Sigmoid colon (tissue), 7 donors: ENCODE measurements at places on chromosomes 12 and 14. TPM values are rescaled to one million over a fixed set of nuclear protein-coding genes. Genes with fewer than 3 reads are reported as not detected.

DNA sequence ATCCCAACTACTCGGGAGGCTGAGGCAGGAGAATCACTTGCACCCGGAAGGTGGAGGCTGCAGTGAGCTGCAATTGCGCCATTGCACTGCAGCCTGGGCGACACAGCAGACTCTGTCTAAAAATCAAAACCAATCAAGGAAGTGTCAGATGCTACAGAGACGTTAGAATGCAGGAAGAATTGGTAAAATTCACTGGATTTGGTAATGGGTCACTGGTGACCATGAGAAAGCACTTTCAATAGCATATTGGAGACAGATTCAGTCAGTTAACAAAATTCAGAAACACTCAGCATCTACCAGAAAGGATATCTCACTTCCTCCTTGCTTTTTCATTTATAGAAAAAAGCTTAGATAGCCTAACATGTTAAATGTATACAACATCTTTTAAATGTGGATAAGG is 17.5 kb downstream of the BIN2 start:
- H3K4me3 ChIP-seq = no peak overlapping the region
- no peak for DNase-seq
- no peaks in the 10 kb centered on the region for H3K36me3 ChIP-seq
- no peak overlapping the region for H3K27ac ChIP-seq

GRCh38 chr14:100290607-100291304 is 15.5 kb downstream of the SLC25A29 start:
- no peaks in the 10 kb centered on the region for H3K27me3 ChIP-seq
- H3K27ac ChIP-seq = no peak overlapping the region
- H3K4me1 ChIP-seq = peaks cover under 1% of the 10 kb centered on the region
- DNase-seq = no peak
- peaks cover 11% of the 10 kb centered on the region for H3K36me3 ChIP-seq
- no peak overlapping the region for H3K4me3 ChIP-seq

GRCh38 chr12:50117057-50117622 is 5.1 kb downstream of the COX14 start:
- peak; percentile 49 for DNase-seq
- peaks cover 35% of the 10 kb centered on the region for H3K4me1 ChIP-seq
- no peaks in the 10 kb centered on the region for H3K36me3 ChIP-seq
- H3K27me3 ChIP-seq = no peaks in the 10 kb centered on the region

Gene CLEC2B
- 16.9 TPM for total RNA-seq

GRCh38 chr14:105485739-105486162 is 935 bp upstream of the CRIP1 start:
- peaks cover 89% of the 10 kb centered on the region for H3K4me1 ChIP-seq
- no peaks in the 10 kb centered on the region for H3K36me3 ChIP-seq
- H3K4me3 ChIP-seq = no peak overlapping the region
- no peak for DNase-seq

Gene BICDL1
- total RNA-seq = 0.55 TPM

GRCh38 chr12:75814851-75815754 is 216.5 kb downstream of the PHLDA1 start:
- no peak overlapping the region for H3K4me3 ChIP-seq
- peak overlapping the region; percentile 70 for H3K27ac ChIP-seq
- no peak for DNase-seq
- no peaks in the 10 kb centered on the region for H3K36me3 ChIP-seq
- H3K4me1 ChIP-seq = peaks cover 15% of the 10 kb centered on the region
